Colonic mucosa (tissue), 4 donors: ENCODE measurements at places on chromosomes 5 and 9. TPM values are rescaled to one million over a fixed set of nuclear protein-coding genes. Genes with fewer than 3 reads are reported as not detected.

Gene SLC25A48
- total RNA-seq = 6.0 TPM

Gene ADAMTS2
- total RNA-seq = 4.0 TPM

Gene RUSC2
- 4.7 TPM for total RNA-seq

GRCh38 chr5:68409259-68409658 is 193.7 kb downstream of the PIK3R1 start:
- H3K36me3 ChIP-seq = no peaks in the 10 kb centered on the region
- peaks cover 6% of the 10 kb centered on the region for H3K4me1 ChIP-seq
- no peak overlapping the region for H3K4me3 ChIP-seq
- H3K27ac ChIP-seq = no peak overlapping the region
- H3K27me3 ChIP-seq = no peaks in the 10 kb centered on the region
- DNase-seq = no peak

GRCh38 chr9:131436376-131436775 is 42.5 kb downstream of the PRRC2B start:
- no peak for DNase-seq
- no peaks in the 10 kb centered on the region for H3K27me3 ChIP-seq
- H3K36me3 ChIP-seq = peaks cover 25% of the 10 kb centered on the region
- H3K4me1 ChIP-seq = no peaks in the 10 kb centered on the region
- H3K4me3 ChIP-seq = no peak overlapping the region
- no peak overlapping the region for H3K27ac ChIP-seq

DNA sequence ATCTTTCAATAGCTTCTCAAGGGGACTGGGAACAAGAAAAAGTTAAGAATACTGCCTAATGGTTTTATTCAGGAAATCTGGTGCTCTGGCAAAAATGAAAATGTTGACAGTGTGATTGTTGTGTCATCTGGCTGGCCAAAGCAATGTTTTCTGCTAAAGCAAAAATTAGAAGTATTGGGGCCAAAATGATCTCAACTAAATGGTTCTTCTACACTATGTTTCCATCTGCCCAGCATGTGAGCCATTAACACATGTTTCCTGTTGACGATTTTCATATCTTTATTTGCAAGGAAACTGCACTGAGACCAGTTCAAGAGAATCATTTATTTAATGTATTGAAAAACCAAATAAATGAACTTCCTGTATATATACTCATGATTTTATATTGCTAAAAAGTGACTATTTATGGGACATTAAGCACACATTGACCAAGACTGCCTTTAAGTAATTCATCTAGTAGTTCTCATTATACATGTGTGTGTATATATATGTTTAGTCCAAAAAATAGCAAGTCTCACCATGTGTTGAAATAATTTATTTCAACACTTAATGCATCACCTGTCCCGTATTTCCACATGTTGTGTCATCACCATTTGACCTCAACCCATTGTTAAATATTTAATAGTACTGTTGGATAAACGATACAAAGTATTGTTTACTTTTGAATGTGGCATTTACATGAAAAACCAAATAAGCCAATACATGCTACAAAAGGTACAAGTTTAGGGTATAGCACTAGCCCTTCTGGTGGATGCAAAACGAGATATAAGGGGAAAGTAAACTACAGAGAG is 7.5 kb upstream of the FST start:
- no peaks in the 10 kb centered on the region for H3K36me3 ChIP-seq
- H3K27ac ChIP-seq = no peak overlapping the region
- H3K4me3 ChIP-seq = no peak overlapping the region
- DNase-seq = no peak
- no peaks in the 10 kb centered on the region for H3K27me3 ChIP-seq

DNA sequence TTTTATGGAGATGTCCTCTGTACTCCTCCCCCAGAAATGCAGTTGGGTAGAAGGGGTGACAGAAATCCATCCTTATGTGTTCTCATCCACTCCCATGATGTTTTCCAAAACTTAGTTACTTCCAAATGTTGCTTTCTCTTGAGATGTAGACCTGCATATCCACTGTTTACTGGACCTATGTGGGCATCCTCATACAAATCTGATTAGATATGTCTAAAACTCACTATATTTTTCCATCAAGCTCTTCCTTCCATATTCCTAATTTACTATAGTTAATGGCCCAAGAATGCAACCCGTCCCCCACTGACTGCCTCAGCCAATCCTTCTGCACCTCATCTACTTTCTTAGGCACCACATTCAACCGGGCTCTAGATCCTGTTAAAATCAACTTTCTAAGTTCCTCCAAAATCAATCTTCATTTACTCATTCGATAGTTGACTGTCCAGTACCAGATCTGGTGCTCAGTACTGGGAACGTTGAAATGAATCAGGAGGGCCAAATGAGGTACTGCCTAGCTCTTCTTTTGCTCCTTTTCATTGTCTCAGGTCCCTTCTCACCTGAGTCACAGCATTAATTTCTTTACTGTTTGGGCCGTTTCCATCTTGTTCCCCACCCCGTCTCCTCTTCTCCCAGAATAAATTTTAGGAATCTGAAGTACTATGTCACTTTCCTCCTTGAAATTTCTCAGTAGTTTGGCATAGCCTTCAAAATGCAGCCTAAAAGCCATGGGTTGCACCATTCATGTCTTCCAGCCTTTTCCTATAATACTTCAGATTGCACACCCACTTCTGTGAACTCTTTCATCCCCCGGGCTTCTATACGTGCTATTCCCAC is 7.9 kb downstream of the PLK2 start:
- no peak for DNase-seq
- H3K4me3 ChIP-seq = no peak overlapping the region
- no peaks in the 10 kb centered on the region for H3K4me1 ChIP-seq
- no peaks in the 10 kb centered on the region for H3K27me3 ChIP-seq
- H3K27ac ChIP-seq = no peak overlapping the region

GRCh38 chr5:12099296-12099695 is 195.1 kb upstream of the CTNND2 start:
- H3K36me3 ChIP-seq = no peaks in the 10 kb centered on the region
- no peak for DNase-seq
- no peak overlapping the region for H3K4me3 ChIP-seq
- H3K27ac ChIP-seq = no peak overlapping the region
- H3K4me1 ChIP-seq = no peaks in the 10 kb centered on the region

- H3K4me3 ChIP-seq = no peak overlapping the region
- H3K27me3 ChIP-seq = no peaks in the 10 kb centered on the region
- no peak overlapping the region for H3K27ac ChIP-seq
- no peaks in the 10 kb centered on the region for H3K36me3 ChIP-seq
- DNase-seq = no peak
These were observed 207.5 kb downstream of the COMMD10 start for GRCh38 chr5:116292321-116292720.
